B cell (primary cell): ENCODE measurements at places on chromosomes 3 and 15.
A peak's percentile ranks its signal among the peaks of the same experiment; 100 is the strongest.

DNA sequence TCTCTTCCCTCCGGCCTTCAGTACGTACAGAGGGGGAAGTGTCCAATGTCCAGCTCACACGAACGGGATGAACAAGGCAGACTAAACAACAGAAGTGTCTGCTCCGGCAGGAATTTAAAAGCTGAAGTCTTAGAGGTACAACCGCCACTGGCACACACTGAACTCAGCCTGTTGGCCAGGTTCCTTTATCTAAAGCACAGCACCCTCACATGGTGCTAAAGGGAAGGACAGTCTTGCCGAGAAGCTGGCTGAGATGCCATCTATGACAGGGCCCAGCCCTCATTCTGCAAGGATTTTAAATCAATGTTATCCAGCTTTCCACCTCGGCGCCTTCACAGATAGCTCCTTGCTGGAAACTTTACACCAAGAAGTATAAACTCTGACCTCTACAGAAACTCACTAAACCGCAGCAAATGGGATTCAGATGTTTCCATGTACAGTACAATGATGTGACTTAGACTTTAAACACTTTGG, 2.8 kb downstream of the ADAMTS17 start:
- H3K27ac ChIP-seq: no peak overlapping the region
- peaks cover 12% of the 10 kb centered on the region for H3K4me1 ChIP-seq
- DNase-seq: peak; percentile 29
- H3K36me3 ChIP-seq: no peaks in the 10 kb centered on the region
- peaks cover 34% of the 10 kb centered on the region for H3K27me3 ChIP-seq

DNA sequence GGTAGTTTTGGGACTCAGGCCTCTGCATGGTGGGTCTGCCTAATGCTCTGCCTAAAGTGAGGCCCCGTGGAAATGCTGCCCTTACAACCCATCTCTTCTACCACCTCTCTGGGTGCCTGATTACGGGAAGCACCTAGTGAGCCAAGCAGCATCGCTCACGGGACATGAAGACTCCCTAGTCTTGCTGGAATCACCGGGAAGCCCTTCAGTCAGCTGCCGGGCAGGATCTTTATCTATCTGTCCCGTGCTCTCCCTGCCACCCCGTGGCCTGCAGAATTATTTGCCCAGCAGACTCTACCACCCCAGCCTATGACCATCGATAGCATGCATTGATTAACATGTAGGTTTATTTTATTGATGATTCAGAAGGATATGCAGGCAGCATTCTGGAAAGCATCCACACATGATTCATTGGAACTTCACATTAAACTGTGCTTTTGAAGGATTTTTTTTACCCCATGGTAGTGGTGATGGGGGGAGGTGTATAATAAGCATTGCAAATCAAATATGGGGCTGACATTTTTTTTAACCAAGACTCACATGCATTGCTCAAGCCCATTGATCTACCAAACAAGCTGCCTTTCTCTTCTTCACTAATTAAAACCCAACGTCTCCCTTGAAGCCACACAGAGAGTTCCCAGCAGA, 63.1 kb downstream of the ATP2B2 start:
- DNase-seq: no peak
- H3K27ac ChIP-seq: no peak overlapping the region
- H3K36me3 ChIP-seq: no peaks in the 10 kb centered on the region
- no peaks in the 10 kb centered on the region for H3K27me3 ChIP-seq

GRCh38 chr3:48694610-48695392, 9.1 kb upstream of the NCKIPSD start:
- no peak overlapping the region for H3K4me3 ChIP-seq
- DNase-seq: no peak
- H3K27ac ChIP-seq: no peak overlapping the region
- peaks cover 19% of the 10 kb centered on the region for H3K36me3 ChIP-seq
- H3K27me3 ChIP-seq: no peaks in the 10 kb centered on the region

- H3K27me3 ChIP-seq: no peaks in the 10 kb centered on the region
- DNase-seq: no peak
- H3K27ac ChIP-seq: no peak within 1 kb of the TSS
- H3K4me1 ChIP-seq: peaks cover 26% of the 10 kb centered on the region
- H3K4me3 ChIP-seq: peak within 1 kb of the TSS; percentile 50
- H3K36me3 ChIP-seq: no peaks in the 10 kb centered on the region
Observed at GRCh38 chr3:38029400-38030125, at the start of gene PLCD1. TSS of gene PLCD1 (minus strand) at chr3:38029642. CDS start at chr3:38029539, 103 bp downstream.

DNA sequence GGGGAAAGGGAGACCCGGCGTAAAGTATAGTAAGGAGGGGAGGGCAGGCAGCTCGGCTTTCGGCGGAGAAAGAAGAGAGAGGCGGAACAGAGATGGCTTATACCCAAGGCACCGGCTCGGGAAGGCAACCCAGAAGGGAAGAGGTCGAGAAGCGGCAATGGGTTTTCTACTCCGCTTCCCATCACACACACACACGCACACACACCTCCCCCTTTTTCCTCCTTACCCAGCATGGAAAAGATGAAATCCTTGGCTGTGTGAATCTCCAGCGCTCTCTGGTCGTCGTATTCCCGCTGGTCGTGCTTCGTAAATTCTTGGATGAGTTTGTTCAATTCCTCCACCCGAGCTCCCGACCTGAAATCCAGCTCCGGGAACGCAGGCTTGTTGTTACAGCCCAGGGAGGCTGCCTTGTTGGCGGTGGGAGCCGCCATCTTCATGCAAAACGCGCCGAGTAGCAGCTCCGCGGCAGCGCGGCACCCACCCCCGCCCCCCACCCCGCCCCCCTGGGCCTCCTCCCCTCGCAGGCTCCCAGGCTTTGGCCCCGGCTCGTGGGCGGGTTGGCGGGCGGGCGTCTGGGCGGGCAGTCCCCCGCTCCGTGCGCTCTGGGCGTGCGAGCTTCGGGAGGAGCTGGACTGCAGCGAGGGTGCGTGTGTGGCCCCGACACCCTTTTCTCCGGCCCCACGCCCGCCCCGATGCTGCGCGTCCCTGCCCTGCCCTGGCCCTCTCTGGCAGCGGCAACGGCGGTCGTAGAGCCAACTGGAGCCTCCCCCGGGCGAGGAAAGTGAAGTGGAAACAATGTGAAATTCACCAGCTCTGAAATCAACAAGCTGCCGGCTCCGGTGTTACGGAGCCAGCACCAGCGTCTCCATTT, at the start of gene MB21D2:
Gene MB21D2, minus strand, starts transcription at position 453 of the 871 bp plus-strand sequence. Its CDS starts 16 bp downstream, at position 437.
- peak; percentile 13 for DNase-seq
- peaks cover 15% of the 10 kb centered on the region for H3K27me3 ChIP-seq
- peaks cover 13% of the 10 kb centered on the region for H3K4me1 ChIP-seq
- no peak within 1 kb of the TSS for H3K27ac ChIP-seq
- H3K36me3 ChIP-seq: no peaks in the 10 kb centered on the region

GRCh38 chr3:134291319-134292254, 40.9 kb upstream of the RYK start:
- no peak for DNase-seq
- no peaks in the 10 kb centered on the region for H3K36me3 ChIP-seq
- H3K4me1 ChIP-seq: peaks cover 8% of the 10 kb centered on the region
- H3K27ac ChIP-seq: no peak overlapping the region
- no peak overlapping the region for H3K4me3 ChIP-seq

DNA sequence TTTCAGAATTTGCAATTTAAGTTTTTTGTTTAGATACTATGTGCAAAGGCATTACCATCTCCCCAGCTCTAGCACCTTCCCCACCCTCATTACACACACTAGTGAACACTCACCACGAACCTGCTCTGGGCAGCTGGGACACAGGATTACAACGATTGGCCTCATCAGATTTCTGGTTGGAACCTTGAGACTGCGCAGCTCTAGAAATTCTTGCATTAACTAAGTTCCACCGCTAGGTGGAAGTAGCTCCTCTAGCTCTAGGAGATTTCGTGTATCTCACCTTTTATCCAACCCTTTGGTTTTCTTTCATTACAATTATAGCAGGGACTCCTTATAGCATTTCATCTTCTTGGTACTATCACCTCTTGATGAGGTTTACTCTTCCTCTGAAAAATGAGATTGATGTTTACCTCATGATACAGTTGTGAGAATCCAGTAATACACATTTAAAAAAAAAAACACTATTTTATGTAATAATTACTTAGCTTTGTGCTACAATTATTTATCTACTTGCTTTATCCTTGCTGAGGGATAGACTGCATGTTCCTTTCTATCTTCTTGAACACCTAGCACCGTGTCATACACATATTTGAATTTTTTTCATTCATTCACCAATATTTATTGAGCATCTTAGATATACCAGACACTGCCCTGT, 28.7 kb upstream of the PLOD2 start:
- H3K36me3 ChIP-seq: no peaks in the 10 kb centered on the region
- peak; percentile 46 for DNase-seq
- H3K27ac ChIP-seq: no peak overlapping the region
- no peaks in the 10 kb centered on the region for H3K4me1 ChIP-seq

GRCh38 chr3:138945709-138946662, 951 bp downstream of the FOXL2 start:
- H3K27ac ChIP-seq: no peak overlapping the region
- peak; percentile 66 for DNase-seq
- no peaks in the 10 kb centered on the region for H3K36me3 ChIP-seq
- H3K4me3 ChIP-seq: peak overlapping the region; percentile 39
- H3K27me3 ChIP-seq: peaks cover 2% of the 10 kb centered on the region
